ENCODE measurements at places on chromosomes 7 and 10.

- no peak for DNase-seq
These were observed 15.1 kb downstream of the CNTNAP2 start for GRCh38 chr7:146131701-146132100.

DNA sequence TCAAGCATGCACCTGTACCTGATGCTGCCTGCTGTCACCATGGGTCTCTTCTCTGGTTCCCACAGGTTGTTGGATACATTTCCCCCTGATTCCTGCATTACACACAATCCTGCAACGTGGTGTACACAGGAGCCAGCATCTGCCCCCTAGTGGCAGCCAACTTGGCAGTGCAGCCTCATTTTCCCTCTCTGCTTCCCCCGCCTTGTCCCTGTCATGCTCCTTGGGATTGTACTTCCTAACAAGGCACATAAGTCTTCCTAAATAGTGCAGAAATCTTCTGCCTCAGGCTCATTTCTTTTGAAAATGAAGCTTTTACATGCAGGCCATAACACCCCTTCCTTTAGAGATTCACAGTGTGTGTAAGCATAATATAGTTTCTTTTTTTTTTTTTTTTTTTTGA is 387.5 kb downstream of the CCSER2 start:
- DNase-seq = peak; percentile 23

- no peak for DNase-seq
These were observed 94.3 kb downstream of the PRPF18 start for GRCh38 chr10:13681095-13681494.

DNA sequence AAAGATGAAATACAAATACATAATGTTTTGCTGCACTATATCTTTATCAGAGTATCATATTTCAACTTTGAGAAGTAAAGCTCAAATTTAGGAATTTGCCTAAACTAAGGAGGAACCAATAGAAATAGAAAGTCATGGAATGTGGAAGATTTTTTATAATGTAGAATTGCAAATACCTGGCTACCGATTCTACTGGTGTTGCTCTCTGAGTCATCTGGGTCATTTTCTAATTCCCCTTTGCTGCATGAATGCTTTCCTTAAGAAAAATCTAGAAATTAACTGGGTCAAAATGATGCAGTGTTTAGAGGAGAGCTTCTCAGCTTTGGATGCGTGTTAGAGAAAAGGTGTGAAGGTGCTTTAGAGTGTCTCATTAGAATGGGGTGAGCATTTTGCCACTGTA is 568.9 kb upstream of the ANKRD30A start:
- DNase-seq = no peak

GRCh38 chr10:80191589-80192270 is 13.6 kb downstream of the ANXA11 start:
- no peak for DNase-seq

Data from GM12892 (cell line).